Upper lobe of right lung (tissue), 1 donor: ENCODE measurements at places on chromosomes 1 and 21. TPM values are rescaled to one million over a fixed set of nuclear protein-coding genes. Genes with fewer than 3 reads are reported as not detected.

The KMO gene
- 19.0 TPM for total RNA-seq

The OR6N1 gene
- 2.3 TPM for total RNA-seq

The DPM3 gene
- 71.1 TPM for total RNA-seq

The ANGPTL7 gene
- 1.1 TPM for total RNA-seq

The HAO2 gene
- not detected for total RNA-seq

The CNIH3 gene
- 4.8 TPM for total RNA-seq

The FCRL5 gene
- total RNA-seq = 0.93 TPM

The SPRR2A gene
- not detected for total RNA-seq

The LCE3D gene
- not detected for total RNA-seq
